Aortic smooth muscle cell (primary cell): ENCODE measurements at places on chromosomes 1 and 21. TPM values are rescaled to one million over a fixed set of nuclear protein-coding genes. Genes with fewer than 3 reads are reported as not detected.

Gene MAN1C1
- total RNA-seq, result 6.1 and 8.9 TPM in 2 replicates

Gene PDPN
- total RNA-seq, result 0.06 TPM in 1 of 2 replicates, not detected in the other

Gene TAS1R1
- 0.40 and 0.44 TPM in 2 replicates for total RNA-seq

Gene PLEKHN1
- 0.25 and 0.26 TPM in 2 replicates for total RNA-seq

Gene ARMH1
- total RNA-seq, result 0.37 and 0.92 TPM in 2 replicates

Gene OR2T2
- not detected in 2 replicates for total RNA-seq

Gene SRSF10
- total RNA-seq, result 92.7 and 107 TPM in 2 replicates
